ENCODE measurements at places on chromosomes 3 and 15. TPM values are rescaled to one million over a fixed set of nuclear protein-coding genes. Genes with fewer than 3 reads are reported as not detected.

The CDHR4 gene
- total RNA-seq, result not detected

The SLC6A1 gene
- 0.68 TPM for total RNA-seq

The CCDC54 gene
- not detected for total RNA-seq

The ST3GAL6 gene
- total RNA-seq, result 49.9 TPM

The PLCH1 gene
- total RNA-seq, result not detected

The WWTR1 gene
- total RNA-seq, result 58.4 TPM

The ACKR4 gene
- 4.5 TPM for total RNA-seq

The DNAH12 gene
- 0.16 TPM for total RNA-seq

The JAGN1 gene
- 53.7 TPM for total RNA-seq

The ADPRH gene
- 10.6 TPM for total RNA-seq

The ISL2 gene
- not detected for total RNA-seq

The RGMA gene
- total RNA-seq, result 14.5 TPM

The ALDH1A2 gene
- 7.7 TPM for total RNA-seq

The GOLGA8K gene
- not detected for total RNA-seq

The TRH gene
- total RNA-seq, result not detected

The FURIN gene
- total RNA-seq, result 34.4 TPM

The MST1R gene
- not detected for total RNA-seq

The TLR9 gene
- total RNA-seq, result not detected

The LRRIQ4 gene
- total RNA-seq, result not detected

The TEX55 gene
- total RNA-seq, result not detected

The CAND2 gene
- total RNA-seq, result 2.2 TPM

The GOLGA8M gene
- total RNA-seq, result 2.4 TPM

The NANOGP8 gene
- total RNA-seq, result not detected

The CHRNA5 gene
- total RNA-seq, result 0.38 TPM

The LIPC gene
- not detected for total RNA-seq

The C3orf85 gene
- not detected for total RNA-seq

The AHSG gene
- not detected for total RNA-seq

The IQCF5 gene
- total RNA-seq, result not detected

The SPINK8 gene
- not detected for total RNA-seq

The HTR3E gene
- not detected for total RNA-seq

The NR1I2 gene
- not detected for total RNA-seq

The DUT gene
- total RNA-seq, result 90.8 TPM
